ENCODE measurements at places on chromosomes 2 and 18.

DNA sequence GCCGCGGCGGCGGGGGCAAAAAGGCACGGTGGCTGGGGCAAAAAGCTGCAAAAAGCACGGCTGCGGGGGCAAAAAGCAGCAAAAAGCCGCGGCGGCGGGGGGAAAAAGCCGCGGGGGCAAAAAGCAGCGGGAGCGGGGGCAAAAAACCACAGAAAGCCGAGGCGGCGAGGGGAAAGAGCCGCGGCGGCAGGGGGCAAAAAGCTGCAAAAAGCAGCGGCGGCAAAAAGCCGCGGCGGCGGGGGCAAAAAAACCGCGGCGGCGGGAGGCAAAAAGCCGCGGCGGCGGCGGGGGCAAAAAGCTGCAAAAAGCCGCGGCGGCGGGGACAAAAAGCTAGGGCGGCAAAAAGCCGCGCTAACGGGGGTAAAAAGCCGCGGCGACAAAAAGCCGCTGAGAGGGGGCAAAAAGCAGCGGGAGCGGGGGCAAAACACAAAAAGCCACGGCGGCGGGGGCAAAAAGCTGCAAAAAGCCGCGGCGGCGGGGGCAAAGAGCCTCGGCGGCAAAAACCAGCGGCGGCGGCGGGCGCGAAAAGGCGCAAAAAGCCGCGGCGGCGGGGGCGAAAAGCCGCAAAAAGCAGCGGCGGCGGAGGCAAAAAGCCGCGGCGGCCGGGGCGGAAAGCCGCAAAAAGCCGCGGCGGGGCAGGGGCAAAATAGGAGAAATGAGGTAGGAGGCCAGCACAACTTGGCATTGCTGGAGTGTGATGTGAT, 123.4 kb downstream of the ANKRD30BL start:
- DNase-seq = no peak

GRCh38 chr2:232438091-232438490, 17.9 kb upstream of the ALPI start:
- DNase-seq = no peak

DNA sequence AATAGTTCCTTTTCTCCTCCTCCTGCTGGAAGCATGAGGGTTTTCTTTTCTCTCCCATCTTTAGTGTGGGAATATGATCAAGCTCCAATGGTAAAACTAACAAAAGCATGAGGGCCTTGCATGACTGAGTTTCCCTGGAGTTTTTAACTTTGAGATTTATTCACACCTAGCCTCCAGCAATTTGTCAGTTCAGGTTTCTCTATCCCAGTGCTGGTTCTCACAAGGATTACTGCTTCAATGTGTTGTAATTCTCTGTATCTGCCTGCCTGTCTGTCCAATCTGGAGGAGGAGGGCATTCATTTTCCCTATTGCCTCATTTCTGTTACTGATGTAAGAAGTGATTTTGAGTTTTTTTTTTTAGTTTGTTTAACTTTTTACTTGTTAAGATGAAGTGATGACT, 57.6 kb upstream of the RPRM start:
- DNase-seq = no peak

GRCh38 chr18:543447-544078, 36.6 kb upstream of the CETN1 start:
- DNase-seq = no peak

DNA sequence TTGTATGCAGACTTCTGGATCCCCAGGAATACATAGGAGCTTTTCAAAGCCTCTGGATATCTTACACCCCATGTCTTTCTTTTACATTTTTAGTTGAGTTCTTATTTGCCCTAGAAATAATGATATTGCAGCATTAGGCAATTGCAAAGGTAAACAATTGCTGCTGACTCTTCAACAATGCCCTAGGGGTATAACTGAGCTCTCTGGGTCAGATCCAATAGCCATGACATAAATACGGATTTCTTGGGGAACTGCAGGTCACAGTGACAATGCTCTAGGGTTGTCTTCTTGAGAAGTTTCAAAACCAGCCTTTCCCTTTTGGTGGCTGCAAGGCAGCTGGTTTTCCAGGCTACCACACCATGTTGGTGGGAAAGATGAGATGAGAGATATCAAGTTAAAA, 16.5 kb upstream of the OR6B3 start:
- DNase-seq = no peak

- no peak for DNase-seq
Observed at GRCh38 chr18:38545071-38545470, 979.5 kb upstream of the CELF4 start.

Data from NCI-H1930 (cell line).